Forelimb muscle (tissue), 1 donor: ENCODE measurements at places on chromosomes 5 and 9.

- DNase-seq = no peak
These were observed 150.8 kb upstream of the SLC44A1 start for GRCh38 chr9:105093685-105094084.

DNA sequence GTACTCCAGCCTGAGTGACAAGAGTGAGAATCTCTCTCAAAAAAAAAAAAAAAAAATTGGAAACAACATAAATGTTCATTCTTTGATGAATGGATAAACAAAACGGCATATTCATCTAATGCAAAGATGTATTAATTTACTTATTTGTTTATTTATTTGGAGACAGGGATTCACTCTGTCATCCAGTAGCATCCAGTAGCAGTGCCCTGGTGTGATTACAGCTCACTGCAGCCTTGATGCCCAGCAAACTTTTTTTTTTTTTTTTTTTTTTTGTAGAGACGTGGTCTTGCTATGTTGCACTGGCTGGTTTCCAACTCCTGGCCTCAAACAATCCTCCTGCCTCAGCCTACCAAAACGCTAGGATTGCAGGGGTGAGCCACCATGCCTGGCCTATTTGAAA is 24.4 kb downstream of the OR2V2 start:
- DNase-seq = no peak

GRCh38 chr5:136007271-136007670 is 21.5 kb upstream of the TGFBI start:
- DNase-seq = no peak

DNA sequence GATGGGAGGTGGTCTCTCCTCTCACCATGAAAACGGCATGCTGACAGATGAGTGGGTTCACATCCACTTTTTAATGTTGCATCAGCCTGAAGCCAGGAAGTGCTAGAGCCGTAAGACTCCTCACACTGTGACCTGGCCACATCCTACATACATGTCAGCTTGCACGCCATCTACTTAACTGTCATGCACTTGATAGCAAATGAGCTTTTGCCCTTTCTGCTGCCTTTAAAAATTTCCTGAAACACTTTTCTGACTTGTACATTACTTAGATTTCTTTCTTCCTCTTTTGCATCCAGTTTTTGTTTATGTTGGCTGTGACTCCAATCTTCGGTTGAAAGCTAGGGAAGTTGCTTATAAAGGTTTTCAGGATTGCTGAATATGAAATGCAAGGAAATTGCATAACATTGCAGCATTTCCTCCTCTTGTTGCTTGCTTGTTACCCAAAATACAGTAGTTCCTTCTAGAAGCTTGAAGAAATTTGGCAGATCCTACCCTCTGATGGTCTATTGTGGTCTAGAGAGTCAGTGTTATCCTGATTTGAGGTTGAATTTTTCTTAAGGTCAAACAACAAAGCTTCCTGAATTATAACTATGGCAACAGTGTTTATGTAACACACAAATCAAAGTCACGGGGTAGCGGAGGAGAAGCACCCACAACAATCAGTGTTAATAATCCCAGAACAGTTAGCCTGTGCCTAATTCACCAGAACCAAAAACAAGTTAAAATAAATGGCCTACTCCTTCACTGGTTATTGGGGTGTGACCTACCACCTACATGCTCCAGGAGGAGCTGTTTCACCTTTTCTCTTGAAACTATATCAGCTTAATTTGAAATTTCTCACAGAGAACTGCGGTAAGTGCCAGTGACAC is 232.5 kb downstream of the ARHGAP26 start:
- DNase-seq = peak; percentile 46

- no peak for DNase-seq
These were observed 70.5 kb downstream of the EPB41L4B start for GRCh38 chr9:109250311-109250741.

DNA sequence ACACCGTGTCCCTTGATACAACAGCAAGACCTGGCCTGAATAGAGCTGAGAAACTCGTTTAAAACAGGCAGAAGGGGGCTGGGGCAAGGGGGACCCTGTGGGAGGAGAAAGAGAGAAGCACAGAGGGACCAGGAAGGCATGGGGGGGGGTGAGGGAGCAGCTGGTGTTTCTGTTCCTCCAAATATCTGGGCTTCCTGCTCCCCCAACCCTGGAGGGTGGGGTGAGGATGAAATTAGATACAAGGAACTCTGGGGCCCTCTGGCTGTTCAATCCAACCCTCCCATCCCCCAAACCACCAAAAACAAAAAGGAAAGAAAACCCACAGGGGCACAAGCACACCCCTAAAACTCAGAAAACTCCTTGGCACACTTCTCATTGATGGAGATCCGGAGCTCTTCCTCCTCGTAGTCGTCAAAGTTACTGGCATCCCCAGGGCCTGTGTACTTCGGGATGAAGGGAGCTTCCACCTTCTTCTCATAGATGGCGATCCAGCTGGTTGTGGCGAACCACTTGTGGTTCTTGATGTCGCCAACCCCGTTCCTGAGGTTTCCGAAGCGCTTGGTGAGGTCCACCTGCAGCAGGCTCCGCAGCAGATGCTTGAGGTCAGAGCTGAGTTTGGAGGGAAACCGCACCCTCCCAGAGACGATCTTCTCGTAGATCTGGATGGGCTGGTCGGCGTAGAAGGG is 1.1 kb downstream of the PRKACG start:
- DNase-seq = no peak

GRCh38 chr5:170469414-170469813 is 34.4 kb upstream of the KCNIP1 start:
- no peak for DNase-seq
